ENCODE measurements at places on chromosomes 4 and X. TPM values are rescaled to one million over a fixed set of nuclear protein-coding genes. Genes with fewer than 3 reads are reported as not detected.

- DNase-seq, result no peak
Observed at GRCh38 chr4:8317474-8317873, 47.9 kb downstream of the HTRA3 start.

- no peak for DNase-seq
Observed at GRCh38 chrX:3522101-3522650, 175.7 kb upstream of the MXRA5 start.

GRCh38 chr4:70114096-70114495, 39.9 kb upstream of the PRR27 start:
- DNase-seq, result no peak

DNA sequence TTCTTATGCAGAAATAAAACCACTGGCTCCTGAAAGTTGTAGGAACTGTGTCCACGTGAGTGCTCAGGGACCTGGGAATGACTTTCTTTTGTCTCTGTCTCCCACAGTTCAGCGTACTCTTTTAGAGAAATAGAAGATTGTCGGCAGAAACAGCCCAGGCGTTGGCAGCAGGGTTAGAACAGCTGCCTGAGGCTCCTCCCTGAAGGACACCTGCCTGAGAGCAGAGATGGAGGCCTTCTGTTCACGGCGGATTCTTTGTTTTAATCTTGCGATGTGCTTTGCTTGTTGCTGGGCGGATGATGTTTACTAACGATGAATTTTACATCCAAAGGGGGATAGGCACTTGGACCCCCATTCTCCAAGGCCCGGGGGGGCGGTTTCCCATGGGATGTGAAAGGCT, 11.2 kb upstream of the XG start:
- no peak for DNase-seq

DNA sequence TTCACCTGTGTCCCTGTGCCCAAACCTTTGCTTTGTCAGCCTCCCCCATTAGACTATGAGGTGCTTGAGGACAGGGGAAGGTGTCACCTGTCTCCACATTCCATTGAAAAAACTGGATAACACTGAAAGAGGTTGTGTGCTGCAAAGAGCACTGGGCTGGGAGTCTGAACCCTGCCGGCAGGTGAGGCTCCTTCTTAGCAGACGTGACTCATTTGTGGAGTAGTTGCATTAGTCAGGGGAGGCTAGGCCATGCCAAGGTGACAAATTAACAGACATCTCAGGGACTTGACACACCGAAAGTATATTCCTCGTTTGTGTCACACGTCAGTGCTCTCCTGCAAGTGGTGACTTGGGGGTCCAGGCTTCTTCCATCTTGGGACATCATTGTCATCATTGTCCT, 95.9 kb upstream of the STX18 start:
- no peak for DNase-seq

F9 gene
- total RNA-seq, result not detected

TEX13C gene
- not detected for total RNA-seq

PDE6B gene
- total RNA-seq, result 15.0 TPM

ANK2 gene
- 5.4 TPM for total RNA-seq

All from activated B cell treated with CpG ODN at 0.5 μM for 24 hours (primary cell).